ENCODE measurements at places on chromosomes 12 and 14.

GRCh38 chr12:6921996-6922946 lies 5.5 kb upstream of the ATN1 start:
- no peak for DNase-seq

DNA sequence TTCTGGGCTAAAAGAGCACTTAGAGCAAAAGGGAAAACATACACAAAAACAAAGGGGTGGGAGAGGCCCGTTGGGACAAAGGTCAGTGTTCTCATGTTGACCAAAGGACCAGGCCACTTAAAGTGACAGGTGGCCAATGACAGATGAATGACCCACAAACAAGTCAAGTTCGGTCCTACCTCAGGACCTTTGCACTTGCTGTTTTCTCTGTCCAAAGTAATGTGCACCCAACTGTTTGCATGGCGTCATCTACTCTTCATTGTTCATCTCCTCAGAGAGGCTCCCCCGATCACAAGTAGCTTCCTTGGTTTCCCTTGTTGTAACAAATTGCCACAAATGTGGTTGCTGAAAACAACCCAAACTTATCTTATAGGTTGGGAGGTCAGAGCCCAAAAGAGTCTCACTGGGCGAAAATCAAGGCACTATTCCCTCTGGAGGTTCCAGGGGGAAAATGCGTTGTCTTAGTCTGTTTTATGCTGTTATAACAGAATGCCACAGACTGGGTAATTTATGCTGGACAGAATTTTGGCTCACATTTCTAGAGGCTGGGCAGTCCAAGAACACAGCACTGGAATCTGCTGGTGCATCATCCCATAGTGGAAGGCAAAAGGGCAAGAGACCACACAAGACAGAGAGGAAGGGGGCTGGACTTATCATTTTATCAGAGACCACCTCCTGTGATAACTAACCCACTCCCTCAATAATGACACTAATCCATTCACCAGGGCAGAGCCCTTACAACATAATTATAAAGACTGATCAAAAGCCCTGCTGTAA lies 23.9 kb downstream of the CLMN start:
- DNase-seq = no peak

DNA sequence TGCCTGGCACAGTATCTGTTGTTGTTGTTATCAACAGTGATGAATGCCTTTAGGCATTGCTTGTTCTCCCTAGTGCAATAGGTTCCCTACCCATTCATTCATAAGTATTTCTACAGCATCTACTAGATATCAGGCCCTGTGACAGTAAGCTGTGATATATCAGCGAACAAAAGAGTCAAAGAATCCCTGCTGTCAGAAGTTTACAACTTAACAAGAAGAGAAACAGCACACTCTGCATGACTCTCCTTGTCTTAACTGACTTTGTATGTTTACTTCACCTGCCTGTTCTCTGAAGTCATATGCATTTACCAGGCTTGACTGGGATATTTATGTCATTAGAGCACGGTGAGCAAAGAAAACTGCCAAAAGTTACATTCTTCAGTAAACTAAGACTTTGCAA lies 452.2 kb upstream of the RPL10L start:
- no peak for DNase-seq

GRCh38 chr14:101563654-101564443 lies 2.6 kb downstream of the DIO3 start:
- no peak for DNase-seq

DNA sequence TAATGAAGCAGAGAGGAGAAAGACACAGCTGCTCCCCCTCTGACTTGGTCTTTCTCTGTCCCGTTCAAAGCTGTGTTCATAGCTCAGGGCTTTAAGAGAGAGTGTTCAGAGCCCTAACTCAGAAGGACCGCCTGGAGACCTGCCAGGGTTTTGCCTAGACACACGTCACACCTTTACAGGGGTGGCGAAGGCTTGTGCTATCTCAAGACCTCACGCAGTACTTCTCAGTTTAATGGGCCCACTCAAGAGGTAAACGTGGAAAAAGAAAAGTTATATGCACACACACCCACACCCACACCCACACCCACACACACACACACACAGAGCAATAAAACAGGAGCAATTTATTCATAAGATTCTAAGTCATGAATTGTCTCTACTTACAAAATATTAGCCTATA lies 374.3 kb downstream of the C12orf75 start:
- no peak for DNase-seq

DNA sequence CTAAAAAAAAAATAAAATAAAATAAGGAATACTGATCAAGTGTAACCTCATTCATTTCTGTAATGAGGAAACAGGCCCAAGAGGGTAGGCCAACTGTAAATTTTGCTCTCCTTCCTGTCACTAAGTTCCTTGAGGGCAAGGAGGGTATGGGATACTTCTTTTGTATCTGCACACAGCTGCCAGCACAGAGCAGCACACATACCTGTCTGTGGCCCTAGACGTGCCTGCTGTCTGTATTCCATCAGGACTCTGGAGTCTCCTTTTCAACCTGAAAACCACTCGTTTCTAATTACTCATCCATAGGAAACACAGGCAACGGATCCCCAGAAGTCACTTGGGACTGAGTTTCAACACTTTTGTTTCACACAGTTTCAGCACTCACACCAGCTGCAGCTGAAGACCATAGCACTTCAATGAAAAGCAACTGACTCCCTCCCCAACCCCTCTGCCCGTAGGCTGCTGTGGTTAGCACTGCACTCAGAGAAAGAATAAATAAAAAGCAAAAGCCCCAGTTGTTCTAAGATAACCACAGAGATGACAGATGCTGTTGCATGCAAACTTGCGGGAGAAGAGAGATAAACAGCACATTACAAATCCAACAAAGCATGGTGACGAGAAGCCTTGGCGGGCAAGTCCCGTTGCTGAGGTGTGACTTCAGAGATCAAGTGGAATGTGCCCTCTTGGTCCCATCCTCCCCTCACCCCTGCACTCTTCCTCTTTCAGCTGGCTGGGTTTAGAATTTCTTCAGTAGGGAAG lies 24.9 kb downstream of the CRACR2A start:
- no peak for DNase-seq

- no peak for DNase-seq
Observed at GRCh38 chr12:104263026-104263425, 40.5 kb upstream of the EID3 start.

- DNase-seq = no peak
Observed at GRCh38 chr12:111653596-111653995, 32.2 kb downstream of the BRAP start.

DNA sequence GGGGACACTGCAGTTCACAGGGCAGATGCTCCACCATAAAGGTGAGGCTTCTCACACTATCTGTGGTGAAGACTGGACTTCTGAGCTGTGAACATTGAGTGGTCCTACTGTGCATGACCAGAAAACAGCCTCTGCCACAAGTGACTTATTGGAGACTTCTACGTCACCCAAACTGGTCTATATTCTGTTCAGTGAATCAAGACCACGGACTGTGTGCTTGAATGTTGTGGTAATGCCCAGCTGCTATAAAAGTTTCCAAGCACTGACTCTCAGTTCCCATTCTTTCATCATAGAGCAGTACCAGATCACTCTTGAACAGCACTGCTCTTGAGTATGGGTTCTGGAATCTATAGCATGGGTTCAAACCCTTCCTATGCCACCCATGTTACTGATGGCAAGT lies 4.8 kb upstream of the PLEK2 start:
- no peak for DNase-seq

- no peak for DNase-seq
Observed at GRCh38 chr12:106790020-106790419, 15.5 kb downstream of the RIC8B start.

DNA sequence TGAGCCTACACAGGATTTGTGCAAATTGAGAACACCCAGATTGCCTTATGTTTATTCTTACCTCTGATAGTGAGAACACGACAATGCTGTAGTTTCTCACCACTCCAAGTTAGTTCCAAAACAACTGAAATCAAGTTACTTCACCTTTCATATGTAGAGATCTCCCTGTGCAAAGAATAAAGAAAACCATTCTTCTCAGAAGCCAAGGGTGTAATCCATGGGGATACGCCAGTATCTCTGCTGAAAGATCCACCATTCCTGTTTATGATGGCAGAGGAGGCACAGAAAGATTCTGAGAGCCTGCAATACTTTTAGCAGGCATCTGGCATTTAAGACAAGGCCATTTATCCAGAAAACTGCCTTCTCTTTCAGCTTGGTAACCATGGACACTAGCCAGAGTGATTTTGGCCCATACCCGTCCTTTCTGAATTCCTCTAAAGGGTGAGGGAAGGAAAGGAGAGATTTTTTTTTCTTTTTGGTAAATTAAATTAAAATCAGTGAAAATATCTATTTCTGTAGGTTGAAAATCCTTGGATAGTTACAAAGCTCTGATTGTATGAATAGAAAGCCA lies 355.4 kb upstream of the FAR2 start:
- no peak for DNase-seq
